Skeletal muscle cell (primary cell): ENCODE measurements at places on chromosomes 5 and 9.

DNA sequence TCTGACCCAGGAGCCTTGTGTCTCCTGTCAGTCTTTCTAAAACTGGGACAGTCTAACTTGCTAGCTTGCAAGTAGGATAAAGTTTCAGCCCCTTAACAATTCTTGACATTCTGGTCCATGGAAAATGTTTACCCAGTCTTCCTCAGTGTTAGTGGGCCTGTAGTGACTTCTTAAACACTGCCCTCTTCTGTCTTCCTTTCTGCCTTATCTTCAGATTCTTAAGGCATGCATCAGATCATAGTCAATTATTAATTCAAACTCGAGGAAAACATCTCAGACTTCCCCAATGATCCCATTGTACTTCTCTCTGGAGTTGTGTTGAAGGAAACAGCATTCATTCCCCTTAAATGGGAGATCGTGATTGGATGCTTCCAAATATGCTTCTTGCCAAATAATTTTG lies 1199.8 kb downstream of the DTWD2 start:
- DNase-seq, result no peak

DNA sequence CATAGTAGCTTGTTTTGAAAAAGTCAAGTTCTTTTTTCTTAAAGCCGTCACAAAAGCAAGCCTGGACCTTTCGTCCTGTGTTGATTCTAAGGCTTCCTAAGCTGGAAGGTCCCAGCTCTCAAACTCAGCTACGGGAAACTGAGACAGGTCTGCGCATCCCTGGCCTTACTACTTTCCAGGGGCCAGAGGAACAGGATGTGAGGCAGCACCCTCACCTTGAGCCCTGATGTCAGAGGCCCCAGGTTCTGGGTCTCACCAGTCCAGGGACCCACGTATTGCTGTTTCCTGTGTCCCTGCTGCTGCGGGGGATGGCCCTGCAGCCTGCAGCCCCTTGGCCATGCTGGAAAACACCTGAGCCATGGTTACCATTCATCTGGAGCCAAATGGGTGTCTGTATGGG lies 123.9 kb downstream of the COL23A1 start:
- DNase-seq, result no peak

GRCh38 chr9:72384710-72385485 lies 19.9 kb upstream of the ZFAND5 start:
- no peak for DNase-seq

GRCh38 chr5:147796556-147797308 lies 14.2 kb upstream of the JAKMIP2 start:
- no peak for DNase-seq

DNA sequence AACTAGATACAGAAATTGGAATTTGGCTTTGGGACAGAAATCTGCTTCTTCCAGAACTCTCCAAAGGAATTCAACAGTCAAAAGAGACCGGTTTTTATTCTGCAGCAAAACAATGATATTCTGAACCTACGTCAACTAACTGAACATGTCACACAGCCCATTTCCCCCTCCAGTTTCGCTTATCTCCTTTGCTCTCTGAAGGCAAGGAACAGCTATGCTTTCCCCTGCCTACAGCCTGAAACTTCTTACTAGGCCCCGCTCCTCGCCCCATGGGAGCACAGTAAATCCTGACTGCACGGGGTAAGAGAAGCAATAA lies 488 bp downstream of the SKIC3 start:
- DNase-seq, result no peak

- no peak for DNase-seq
These were observed 23.2 kb downstream of the EGR1 start for GRCh38 chr5:138488481-138488945.

DNA sequence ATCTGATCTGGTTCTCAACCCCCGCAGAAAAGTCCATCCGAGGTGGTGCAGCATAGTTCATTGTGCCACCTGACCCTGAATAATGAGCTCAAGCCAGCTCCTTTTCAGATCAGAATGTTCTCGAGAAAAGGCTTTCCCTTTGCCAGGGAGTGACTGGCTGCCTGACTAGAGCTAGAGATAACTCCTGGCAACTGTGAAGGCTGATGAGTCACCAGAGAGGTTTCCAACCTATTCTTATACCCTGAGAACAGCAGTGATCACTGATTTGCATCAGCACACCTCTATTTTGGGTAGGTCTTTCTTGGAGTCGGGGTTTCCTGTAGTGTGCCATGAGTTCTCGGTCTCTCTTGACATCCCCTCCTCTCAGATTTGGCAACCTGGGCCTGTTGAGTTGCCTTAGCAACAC lies 127.9 kb downstream of the PIK3R1 start:
- peak; percentile 79 for DNase-seq

- DNase-seq, result no peak
These were observed 505 bp downstream of the SPTAN1 start for GRCh38 chr9:128552744-128553440.

GRCh38 chr9:129175515-129175824 lies 2.6 kb downstream of the IER5L start:
- no peak for DNase-seq

DNA sequence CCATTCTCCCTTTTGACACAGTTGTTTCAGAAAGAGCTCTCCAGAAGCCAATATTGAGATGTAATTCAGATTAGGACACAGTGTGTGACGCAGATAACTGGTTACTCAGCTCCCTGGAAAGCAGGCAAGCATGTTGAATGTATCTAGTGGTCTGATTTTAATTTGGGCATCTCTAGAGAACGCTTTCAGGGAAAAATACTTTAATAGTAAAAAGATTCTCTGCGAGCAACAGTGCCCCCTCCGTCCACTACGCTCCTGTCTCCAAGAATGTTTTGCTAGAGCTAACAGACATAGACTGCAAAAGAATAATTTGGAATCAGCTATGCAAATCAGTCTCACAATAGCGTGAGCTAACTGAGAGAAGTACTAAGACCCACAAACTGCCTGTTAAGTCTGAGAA lies 23.3 kb downstream of the CFAP90 start:
- no peak for DNase-seq

DNA sequence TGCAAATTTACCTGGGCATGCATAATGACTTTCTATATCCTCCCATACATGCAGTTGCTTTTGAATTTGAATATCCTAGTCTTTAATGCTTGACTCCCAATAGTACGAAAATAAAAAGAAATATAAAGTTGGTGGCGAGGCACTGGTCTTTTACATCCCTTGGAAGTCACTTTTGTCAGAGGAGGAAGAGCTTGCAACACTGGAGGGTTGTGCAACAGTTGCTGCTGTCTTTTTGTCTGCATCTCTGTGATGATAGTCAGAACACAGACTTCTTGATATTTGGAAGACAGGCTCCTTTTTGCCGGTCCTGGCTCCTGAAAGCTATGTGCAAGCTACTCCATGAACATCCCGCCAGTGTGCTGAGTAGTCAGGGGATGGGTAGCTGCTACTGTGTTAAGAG lies 16.8 kb upstream of the SGCD start:
- no peak for DNase-seq

GRCh38 chr9:79477955-79478771 lies 93.6 kb upstream of the TLE4 start:
- no peak for DNase-seq
